ENCODE measurements at places on chromosomes 1 and 21. TPM values are rescaled to one million over a fixed set of nuclear protein-coding genes. Genes with fewer than 3 reads are reported as not detected.

DNA sequence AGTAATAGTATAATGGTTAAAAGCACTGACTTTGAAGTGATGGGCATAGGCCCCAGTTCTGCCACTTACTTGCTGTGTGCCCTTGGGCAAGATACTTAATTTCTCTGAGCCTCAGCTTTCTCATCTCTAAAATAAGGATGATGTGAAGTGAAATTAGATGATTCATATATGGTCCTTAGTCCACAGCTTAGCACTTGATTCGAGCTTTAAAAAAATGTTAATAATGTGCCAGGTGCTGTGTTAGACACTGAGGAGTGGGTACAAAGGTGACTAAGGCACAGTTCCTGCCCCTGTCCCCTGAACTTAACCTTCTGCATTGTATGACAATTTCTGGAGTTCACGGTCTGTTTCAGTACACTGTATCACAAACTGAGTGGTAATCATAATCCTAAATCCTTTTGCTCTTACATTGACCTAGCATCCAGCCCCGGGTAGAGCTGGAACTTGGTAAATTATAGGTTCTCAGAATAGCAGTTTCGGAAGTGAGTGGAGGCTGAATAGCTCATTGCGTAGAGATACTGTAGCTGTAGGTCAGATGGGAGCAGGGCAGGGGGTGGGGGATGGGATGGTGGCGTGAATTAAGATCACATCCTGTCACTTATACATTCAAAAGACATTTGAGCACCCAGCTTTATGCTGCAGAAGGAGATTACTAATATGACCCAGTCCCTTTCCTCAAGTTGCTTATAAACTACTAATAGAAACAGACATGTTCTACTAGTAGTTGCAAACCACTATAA, 1.5 kb downstream of the ZNF691 start:
- H3K4me1 ChIP-seq = peaks cover 38% of the 10 kb centered on the region
- no peaks in the 10 kb centered on the region for H3K27me3 ChIP-seq
- no peak for DNase-seq
- peak overlapping the region; percentile 94 for H3K4me3 ChIP-seq
- H3K27ac ChIP-seq = no peak overlapping the region
- peaks cover 36% of the 10 kb centered on the region for H3K36me3 ChIP-seq

DNA sequence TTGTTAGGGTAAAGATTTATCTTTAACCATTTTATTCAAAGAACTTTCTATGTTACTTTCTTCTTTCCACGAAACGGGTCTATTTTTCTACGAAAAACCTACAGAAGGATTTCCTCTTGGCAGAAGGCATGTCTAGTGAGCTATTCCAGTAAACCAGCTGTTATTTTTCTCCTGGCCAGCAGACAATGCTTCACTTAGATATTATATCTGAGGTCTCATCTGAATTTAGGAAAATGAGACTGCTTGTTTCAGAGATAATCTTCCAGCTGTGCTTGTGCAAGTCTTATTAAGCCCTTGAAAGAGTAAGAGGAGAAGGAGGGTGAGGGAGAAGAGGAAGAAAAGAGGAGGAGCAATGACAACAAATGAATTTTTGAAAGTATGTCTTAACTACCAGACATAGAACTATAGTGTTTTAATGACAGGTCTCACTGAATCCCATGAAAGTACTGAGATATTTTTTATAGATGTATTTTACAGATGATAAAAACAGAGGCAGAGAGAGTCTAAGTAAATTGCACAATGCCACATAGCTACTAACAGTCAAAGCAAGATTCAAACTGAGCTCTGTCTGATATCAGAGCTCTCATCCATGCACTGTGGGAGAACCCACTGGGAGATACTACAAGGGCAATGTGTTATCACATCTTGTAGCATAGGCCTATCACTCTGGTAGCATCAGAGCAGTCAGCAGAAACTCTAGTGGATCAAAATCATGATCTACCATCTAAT, 54.6 kb upstream of the SAMSN1 start:
- H3K36me3 ChIP-seq = no peaks in the 10 kb centered on the region
- DNase-seq = no peak
- no peaks in the 10 kb centered on the region for H3K4me1 ChIP-seq
- no peaks in the 10 kb centered on the region for H3K27me3 ChIP-seq

UQCRHL gene
- 6.0 TPM for total RNA-seq

DNA sequence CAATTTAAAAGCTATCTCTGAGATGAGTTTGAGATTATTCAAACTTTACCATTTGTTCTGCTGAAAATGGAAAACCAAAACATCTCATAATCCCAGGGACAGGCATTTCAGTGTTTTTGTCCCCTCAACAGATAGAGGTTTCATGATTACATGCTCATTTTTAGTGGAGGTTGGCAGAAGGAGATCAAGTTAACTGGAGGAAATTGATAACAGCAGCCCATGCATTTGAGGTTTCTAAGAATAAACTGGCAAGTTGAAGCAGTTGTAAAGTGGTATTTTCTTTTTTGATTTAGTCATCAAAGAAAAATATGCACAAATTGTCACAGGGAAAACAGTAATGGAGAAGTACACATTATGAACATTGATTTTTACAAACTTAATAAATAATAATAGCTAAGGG, 205.8 kb downstream of the PLA2G4A start:
- H3K4me1 ChIP-seq = no peaks in the 10 kb centered on the region
- H3K27me3 ChIP-seq = no peaks in the 10 kb centered on the region
- no peaks in the 10 kb centered on the region for H3K36me3 ChIP-seq
- H3K4me3 ChIP-seq = no peak overlapping the region
- no peak for DNase-seq
- H3K27ac ChIP-seq = no peak overlapping the region

DNA sequence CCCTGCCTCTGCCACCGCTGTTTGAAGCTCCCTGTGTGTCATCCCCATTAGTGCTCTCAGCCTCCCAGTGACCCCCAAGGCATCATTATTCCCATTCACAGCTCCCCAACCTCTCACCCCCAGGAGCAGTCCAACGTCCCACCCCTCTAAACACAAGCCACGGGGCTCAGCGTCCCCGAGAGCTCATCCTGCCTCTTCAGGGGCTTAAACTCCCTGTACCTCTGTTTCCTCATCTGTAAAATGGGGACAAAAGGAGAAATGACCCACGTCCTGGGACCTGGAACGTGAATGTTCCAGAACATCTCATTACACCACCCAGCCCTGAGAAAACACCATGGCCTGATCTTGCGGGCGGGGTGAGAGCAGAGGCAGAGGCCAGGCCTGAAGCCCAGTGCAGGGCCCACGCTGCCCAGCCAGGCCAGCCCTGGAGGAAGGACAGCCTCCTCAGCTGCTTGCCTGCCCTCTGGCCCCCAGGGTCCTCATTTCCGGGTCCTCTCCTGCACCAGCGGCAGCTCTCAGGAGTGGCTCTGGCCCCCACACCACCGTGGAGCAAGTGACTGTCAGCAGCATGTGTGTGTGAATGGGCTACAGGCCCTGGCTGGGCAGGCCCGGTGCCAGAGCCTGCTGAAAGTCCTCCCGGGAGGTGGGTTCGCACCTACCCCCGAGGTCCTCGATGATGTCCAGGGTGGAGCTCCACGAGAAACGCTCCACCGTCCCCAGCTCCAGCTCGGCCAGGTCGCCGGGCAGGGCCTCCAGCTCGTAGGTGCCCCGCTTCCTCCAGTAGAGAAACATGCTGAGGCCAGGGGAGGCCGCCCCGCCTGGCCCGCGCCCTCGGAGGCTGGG, 14.1 kb upstream of the PLEKHG5 start:
- H3K27ac ChIP-seq = no peak overlapping the region
- H3K36me3 ChIP-seq = no peaks in the 10 kb centered on the region
- no peak for DNase-seq

GRCh38 chr21:37565530-37566223, 199.1 kb downstream of the DYRK1A start:
- H3K27me3 ChIP-seq = no peaks in the 10 kb centered on the region
- peaks cover 46% of the 10 kb centered on the region for H3K4me1 ChIP-seq
- H3K4me3 ChIP-seq = peak overlapping the region; percentile 80
- H3K27ac ChIP-seq = peak overlapping the region; percentile 95

DNA sequence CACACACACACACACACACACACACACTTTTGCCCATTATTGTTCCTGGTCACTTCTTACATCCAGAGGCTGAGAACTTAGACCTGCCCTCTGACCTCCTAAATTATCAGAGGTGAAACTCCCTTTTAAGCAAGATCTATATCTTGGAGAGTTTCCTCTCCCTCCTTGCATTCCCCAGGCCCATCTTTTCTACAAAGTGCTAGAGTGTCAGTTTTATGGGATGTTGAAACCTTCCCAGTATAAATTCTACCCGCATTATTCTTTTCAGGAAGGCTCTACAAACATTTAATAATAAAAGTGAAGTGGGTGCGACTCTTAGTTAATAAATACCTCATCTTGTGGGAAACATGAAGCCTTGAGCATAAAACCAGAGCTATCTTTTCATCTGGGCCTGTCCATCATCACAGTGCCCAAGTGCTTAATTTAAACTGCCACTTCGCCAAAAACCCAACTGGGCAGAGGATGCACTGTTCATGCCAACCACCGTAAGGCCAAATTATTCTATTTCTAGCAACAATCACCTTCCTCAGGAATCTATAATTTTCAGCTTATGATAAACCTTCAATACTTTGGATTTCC, 458.2 kb upstream of the RUNX1 start:
- H3K27ac ChIP-seq = no peak overlapping the region
- H3K4me1 ChIP-seq = no peaks in the 10 kb centered on the region
- no peak for DNase-seq
- peaks cover 90% of the 10 kb centered on the region for H3K27me3 ChIP-seq
- no peak overlapping the region for H3K4me3 ChIP-seq

LIN9 gene
- 19.5 TPM for total RNA-seq

DNA sequence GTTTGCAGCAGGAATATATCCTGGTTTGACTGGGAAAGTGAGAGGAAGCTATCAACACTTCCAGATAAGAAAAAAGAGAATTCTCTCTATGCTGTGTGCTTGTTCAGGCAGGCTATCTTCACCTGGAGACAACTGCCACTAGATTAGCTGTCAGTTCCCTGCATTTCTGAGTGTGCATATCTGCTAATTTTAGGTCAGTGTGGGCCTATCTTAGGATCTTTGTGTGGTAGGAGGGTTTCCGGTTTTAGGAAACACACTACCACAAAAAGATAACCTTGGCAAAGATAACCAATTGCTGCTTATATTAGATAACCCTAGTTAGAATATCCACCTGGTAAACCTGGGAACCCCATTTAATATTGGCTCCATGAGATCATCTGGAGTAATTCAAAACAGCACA, 22.5 kb upstream of the GBP5 start:
- no peaks in the 10 kb centered on the region for H3K36me3 ChIP-seq
- no peaks in the 10 kb centered on the region for H3K27me3 ChIP-seq
- peaks cover 10% of the 10 kb centered on the region for H3K4me1 ChIP-seq
- DNase-seq = no peak
- no peak overlapping the region for H3K4me3 ChIP-seq
- no peak overlapping the region for H3K27ac ChIP-seq

- H3K27me3 ChIP-seq = no peaks in the 10 kb centered on the region
- H3K36me3 ChIP-seq = no peaks in the 10 kb centered on the region
- no peak for DNase-seq
- H3K27ac ChIP-seq = no peak overlapping the region
- no peaks in the 10 kb centered on the region for H3K4me1 ChIP-seq
- H3K4me3 ChIP-seq = no peak overlapping the region
These were observed 105.6 kb upstream of the COG2 start for GRCh38 chr1:230536641-230537155.

GRCh38 chr1:10001016-10001665, 4.1 kb downstream of the RBP7 start:
- H3K36me3 ChIP-seq = no peaks in the 10 kb centered on the region
- H3K27ac ChIP-seq = no peak overlapping the region
- H3K4me3 ChIP-seq = no peak overlapping the region
- DNase-seq = no peak
